ENCODE measurements at places on chromosomes 16 and 17.
A peak's percentile ranks its signal among the peaks of the same experiment; 100 is the strongest.

DNA sequence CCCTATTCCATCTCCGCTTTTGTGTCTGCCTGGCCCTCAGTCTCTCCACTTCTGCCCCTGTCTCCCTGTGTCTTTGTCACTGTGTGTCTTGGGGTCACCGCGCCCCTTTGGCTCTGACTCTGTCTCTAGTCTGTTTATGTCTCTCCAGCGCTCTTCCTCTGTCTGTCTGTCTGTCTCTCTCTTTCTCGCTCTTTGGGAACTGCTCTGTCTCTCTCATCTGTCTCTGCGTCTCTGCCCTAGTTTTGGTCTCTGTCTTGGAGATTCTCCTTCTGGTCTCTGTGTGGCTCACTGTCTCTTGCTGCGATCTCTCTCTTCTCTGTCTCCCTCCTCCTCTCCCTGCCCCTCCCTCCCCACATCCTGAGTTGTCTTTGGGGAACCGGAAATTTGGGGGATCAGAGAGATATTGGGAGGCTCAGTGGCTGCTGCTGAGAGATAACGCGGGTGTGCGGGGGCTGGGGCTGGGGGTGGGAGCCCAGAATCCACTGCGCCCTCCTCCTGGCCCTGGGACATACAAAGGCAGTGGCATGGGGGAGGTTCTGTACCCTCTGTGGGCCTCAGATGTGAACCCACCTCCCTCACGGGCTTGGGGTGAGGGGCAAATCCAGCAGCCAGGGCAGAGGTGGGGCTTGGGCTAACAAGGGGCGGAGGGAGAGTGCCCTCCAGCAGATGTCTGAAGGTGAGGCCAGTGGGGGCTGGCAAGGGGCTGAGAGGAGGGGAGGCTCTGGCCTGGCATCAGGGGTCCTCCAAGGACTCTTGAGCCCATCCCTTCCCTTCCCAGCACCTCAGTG is 24.4 kb downstream of the LAT start:
- no peak for DNase-seq

- DNase-seq: no peak
Measured at GRCh38 chr16:70695331-70696070, 9.6 kb upstream of the MTSS2 start.

- no peak for DNase-seq
Measured at GRCh38 chr17:43517615-43518386, 28.3 kb downstream of the ETV4 start.

- DNase-seq: peak; percentile 65
Measured at GRCh38 chr16:27776556-27777225, 226.7 kb downstream of the KATNIP start.

GRCh38 chr17:55154101-55154500 is 110.7 kb upstream of the HLF start:
- DNase-seq: no peak

GRCh38 chr17:40551879-40552768 is 13.1 kb downstream of the CCR7 start:
- DNase-seq: peak; percentile 64
